Fibroblast of mammary gland (primary cell): ENCODE measurements at places on chromosomes 7 and 10.
A peak's percentile ranks its signal among the peaks of the same experiment; 100 is the strongest.

GRCh38 chr10:123786306-123786705 is 105.3 kb downstream of the CPXM2 start:
- no peak for DNase-seq

GRCh38 chr7:55546814-55547213 is 25.5 kb downstream of the VOPP1 start:
- peak; percentile 89 for DNase-seq

DNA sequence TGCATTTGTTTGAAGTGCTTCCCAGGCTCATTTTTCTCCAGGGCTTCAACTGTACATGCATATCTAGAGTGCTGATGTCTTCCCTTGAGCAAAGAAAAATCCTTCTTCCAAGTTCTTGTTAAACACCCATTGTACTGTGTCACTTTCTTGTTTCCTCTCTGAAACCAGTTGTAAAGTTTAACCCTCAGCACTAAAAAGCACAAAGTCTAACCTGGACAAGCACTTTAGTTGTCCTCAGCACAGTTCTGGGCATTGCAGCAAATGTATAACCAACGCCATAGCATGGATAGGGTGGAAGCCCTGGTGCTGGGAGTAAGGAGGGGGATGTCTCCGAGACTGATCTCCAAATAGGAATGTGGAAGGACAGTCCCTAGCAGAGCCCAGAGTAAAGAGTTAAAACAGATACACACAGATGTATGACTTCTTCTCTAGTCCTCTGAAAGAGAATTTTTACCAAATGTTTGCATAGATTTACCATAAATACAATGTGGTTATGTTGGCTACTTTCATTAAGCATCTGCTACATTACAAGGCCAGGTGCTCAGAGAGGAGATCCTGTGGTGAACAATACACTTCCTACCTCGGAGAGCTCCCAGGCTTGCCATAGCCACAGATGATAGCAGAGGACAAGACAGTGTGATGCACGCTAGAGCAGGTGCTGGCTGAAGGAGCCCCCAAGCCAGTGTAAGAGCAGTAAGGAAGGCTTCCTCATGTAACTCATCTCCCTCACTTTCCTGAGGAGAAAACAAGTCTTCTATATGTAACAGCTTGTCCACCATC is 57.0 kb downstream of the DNAJC12 start:
- DNase-seq = no peak

GRCh38 chr7:43944286-43944685 is 18.1 kb downstream of the UBE2D4 start:
- no peak for DNase-seq

DNA sequence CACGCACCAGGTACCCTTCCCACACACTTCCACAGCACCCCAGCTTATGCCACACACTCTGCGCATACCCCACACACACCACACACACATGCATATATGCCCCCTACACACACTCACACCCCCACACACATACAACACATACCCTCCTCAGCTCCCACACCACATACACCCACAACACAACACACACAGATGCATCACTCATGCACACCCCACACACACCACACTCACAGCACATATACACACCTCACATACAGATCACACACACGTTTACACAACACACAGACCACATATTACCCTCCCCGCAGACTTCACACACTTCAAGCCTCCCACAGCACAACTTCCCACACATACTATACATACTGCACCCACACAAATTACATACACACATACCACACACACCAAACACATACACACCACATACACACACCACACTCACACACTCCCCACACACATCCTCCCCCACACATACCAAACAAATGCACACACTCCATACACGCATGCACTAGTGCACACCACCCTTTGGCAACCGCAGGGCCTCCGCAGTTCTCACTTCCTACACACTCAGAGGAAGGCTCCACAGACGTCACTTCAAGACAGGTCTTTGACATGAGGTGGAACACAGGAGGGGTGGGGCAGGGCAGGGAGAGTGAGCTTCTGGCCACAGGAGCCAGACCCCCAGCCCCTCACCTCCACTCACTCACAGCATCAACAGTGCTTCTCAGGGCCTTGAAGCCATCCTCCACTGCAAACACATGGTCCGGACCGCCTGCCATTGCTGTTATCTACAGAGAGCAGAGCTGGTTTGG is 18.5 kb upstream of the ANTXRL start:
- no peak for DNase-seq

- no peak for DNase-seq
These were observed 36.9 kb downstream of the SLC26A4 start for GRCh38 chr7:107697321-107698049.

DNA sequence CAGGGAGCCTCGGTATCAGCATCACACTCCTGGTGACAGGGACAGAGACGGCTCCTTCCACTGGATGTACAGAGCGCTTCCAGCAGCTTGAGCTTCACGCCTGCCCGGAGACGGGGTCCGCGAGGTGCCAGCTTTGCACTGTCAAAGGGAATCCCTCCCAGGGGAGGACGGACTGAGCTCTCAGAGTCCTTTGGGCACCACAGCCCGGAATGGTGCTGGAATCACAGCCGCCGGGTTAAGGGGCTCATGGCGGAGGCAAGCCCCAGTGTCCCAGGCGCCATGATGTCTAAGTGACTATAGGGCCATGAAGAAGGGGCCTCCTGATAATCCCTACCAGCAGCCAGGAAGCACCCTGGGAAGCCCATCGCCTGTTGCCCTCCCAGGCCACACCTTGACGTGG is 41.4 kb downstream of the PTPRN2 start:
- no peak for DNase-seq

GRCh38 chr10:30389543-30389942 is 40.5 kb upstream of the MTPAP start:
- no peak for DNase-seq

DNA sequence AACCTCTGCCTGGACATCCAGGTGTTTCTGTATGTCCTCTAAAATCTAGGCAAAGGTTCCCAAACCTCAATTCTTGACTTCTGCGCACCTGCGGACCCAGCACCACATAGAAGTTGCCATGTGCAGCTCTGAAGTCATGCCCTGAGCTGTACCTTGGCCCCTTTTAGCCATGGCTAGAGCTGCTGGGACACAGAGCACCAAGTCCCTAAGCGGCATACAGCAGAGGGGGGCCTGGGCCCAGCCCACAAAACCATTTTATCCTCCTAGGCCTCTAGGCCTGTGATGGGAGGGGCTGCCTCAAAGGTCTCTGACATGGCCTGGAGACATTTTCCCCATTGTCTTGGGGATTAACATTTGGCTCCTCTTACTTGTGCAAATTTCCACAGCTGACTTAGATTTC is 14.6 kb downstream of the TMEM243 start:
- no peak for DNase-seq

GRCh38 chr7:104943502-104944343 is 70.3 kb upstream of the KMT2E start:
- no peak for DNase-seq

- peak; percentile 7 for DNase-seq
These were observed 22.1 kb upstream of the AOAH start for GRCh38 chr7:36746347-36746746.

GRCh38 chr7:23930312-23930711 is 220.3 kb downstream of the STK31 start:
- no peak for DNase-seq

DNA sequence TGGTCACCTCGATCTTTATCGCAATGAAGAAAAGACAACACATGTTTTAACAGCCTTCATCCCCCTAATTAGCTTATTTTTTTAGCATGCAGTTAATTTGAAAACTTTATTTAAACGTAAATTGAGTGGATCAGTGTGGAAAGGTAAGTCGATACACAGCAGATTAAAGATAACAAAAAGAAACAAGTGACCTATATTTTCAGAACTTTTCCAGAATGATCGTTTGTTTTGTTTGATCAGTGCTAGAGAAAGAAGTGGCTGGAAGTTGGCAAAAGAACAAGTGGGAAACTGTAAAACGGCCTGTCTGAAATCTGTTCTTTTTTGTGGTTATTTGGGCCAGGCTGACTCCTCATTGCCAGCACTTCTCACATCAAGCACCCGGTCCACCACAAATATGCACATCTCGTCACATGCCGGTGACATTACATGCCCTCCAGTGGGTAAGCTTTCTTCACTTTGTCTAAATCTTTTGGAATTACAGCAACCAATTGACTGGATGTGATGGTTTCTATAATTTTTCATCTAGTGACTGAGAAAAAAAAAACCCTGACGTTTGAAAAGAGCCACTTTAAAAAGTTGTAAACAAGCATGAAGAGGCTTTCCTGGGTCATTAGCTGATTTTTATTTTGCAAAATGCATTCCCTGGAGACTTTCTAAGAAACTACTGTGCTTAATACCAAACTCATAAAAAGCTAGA is 33.2 kb downstream of the C7orf33 start:
- peak; percentile 45 for DNase-seq

DNA sequence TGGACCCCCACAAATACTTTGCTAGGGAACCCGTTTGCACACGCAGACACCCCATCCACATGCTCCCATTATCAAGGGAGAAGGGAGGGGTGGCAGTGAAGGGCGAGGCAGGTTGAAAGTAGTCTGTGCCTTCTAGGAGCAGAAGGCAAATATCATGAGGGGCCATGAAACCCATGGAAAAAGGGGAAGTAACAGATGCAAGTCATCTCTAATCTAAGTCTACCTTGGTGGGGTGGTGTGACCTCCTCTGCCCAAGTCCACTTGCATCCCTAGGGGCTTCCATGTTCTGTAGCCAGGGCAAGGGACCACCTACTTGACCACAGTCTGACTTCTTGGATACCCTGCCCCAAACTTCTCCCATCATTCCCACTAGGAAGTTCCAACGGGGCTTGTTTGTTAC is 5.5 kb downstream of the GIMAP6 start:
- DNase-seq = no peak

DNA sequence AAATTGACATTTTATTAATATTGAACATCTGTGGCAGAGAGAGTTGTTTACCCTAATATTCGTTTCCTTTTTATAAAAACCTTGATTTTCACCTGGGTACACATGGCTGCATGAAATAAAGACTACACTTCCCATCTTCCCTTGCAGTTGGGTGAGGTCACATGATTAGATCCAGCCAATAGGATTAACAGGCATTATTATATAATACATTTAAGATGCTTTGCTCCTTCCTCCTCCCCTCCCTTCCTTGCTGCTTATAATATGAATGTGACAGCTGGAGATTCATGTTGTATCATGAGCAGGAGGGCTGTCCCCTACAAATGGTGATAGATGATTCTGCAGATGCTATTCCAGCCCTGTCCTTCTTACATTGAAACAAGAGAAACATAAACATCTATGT is 146.6 kb downstream of the SH2D4B start:
- DNase-seq = peak; percentile 6

DNA sequence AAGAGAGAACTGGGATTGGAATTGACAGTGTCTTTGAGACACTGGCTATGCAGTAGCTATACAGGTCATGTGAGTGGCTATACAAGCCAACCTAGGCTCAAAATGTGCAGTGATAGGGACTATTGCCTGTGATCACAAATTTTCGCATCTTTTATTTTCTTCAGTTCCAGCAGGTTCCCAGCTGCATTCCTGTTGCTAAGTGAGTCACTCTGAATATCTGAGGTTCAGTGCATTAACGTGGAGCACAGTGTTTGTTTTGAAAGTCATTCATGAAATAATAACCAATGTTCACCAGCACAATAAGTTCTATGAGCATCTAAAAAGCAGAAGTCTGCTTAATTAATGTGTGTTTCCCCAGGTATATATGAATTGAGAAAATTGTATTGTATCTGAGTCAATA is 1236.0 kb upstream of the CELF2 start:
- peak; percentile 47 for DNase-seq

DNA sequence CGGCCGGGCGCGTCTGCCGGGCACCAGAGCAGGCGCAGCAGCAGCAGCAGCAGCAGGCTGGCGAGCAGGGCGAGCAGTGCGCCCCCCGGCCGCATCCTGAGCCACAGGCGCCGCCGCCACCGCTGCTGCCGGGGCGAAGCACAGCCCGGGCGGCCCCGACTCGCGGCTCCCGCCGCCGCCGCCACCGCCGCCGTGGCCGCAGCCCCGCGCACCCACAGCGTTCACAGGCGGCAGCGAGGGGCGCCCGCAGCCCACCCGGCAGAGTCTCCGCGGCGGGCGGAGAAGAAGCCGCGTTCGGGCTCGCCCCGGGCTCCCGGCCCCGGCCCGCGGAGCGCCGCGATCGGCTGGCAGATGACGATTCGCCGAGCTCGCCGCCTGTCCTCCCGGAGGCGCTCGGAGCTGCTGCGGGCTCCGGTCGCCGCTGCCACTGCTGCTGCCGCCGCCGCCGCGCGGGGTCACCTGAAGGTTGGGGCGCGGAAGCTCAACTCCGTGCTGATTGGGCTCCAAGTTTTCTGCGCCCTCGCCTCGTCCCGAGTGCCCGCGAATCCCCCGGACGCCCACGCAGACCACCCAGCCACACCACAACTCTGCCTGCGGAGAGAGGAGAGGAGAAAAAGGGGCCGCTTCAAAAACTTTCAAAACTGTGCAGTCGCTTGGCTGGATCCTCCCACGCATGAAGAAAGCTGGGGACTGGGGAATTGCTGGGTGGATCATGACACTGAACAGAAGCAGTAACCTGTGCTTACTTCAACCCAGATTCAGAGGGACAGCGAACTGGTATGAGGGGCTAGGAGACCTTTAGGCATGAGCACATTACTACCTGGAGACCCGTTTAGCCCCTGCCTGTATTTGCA is at the start of gene ST8SIA6:
TSS of gene ST8SIA6 (minus strand) at position 435 of the 854 bp plus-strand sequence. CDS start at position 95, 340 bp downstream.
- peak; percentile 25 for DNase-seq
